ENCODE measurements at places on chromosomes 3 and 15. TPM values are rescaled to one million over a fixed set of nuclear protein-coding genes. Genes with fewer than 3 reads are reported as not detected.

DNA sequence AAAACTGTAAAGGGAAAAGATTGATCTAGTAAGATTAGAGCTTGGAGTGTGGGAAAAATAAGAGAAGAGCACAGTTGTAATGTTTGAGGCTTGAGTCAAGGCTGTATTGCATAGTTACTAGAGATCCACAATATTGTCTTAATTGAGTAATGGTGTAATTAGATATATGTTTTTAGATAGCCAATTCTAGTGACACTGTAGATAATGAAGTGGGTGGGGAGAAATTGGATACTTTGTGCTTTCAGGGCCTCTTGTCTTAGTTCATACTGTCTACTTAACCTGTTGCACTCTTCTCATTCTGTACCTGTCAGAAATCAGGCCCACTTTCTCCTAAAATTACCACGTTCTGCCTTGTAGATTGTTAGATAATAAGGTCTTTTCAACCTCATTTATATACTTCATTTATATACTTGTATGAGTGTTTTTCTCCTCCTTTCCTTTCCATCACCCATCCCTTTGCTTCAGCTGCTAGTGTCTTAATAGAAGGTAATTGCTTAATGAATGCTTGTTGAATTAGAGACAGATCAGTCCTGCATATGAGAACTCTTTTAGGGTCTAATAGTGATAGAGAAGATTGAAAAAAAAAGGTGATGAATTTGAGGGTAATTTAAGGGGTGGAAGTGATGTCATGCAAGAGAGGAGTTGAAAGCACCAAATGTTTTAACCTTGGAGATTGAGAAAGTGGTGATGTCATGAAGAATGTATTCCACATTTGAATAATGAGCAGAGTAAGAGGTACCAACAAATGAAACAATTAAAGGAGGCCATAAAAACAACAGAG lies 32.0 kb downstream of the PIK3CA start:
- H3K36me3 ChIP-seq, result no peaks in the 10 kb centered on the region
- no peaks in the 10 kb centered on the region for H3K27me3 ChIP-seq
- peak overlapping the region; percentile 35 for H3K27ac ChIP-seq
- no peak for DNase-seq

DNA sequence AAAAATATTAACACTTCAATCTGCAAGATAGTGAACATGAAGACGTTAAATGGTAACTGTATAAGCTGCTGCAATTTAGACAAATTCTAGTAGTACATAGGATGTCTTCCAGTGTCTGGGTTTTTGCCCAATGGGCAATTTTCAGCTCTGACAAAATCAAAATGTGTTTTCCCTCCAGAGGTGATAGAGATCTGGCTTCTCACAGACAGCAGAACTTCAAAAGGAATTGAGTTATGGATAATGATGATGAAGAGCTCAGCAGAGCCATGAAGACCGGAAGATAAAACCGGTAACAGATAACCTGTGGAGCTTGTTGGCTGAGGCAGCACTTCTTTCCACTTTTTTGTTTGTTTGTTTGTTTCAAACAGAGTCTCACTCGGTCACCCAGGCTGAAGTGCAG lies 89.4 kb upstream of the NTRK3 start:
- no peaks in the 10 kb centered on the region for H3K36me3 ChIP-seq
- H3K27ac ChIP-seq, result no peak overlapping the region
- DNase-seq, result no peak
- H3K4me3 ChIP-seq, result no peak overlapping the region

The CHST13 gene
- total RNA-seq, result 0.60 TPM

DNA sequence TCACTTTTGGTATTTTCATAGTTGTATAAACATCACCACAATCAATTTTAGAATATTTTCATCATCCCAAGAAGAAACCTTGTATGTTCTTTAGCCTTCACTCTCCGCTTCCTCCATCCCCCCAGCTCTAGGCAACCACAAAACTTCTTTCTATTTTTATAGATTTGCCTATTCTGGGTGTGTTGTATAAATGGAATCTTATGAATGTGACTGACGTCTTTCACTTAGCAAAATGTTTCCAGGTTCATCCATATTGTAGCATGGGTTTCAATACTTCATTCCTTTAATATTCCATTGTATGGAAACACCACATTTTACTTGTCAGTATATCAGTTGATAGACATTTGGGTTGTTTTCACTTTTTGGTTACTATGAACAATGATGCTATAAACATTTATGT lies 335.8 kb upstream of the GOLIM4 start:
- no peaks in the 10 kb centered on the region for H3K36me3 ChIP-seq
- no peak for DNase-seq
- H3K4me3 ChIP-seq, result no peak overlapping the region
- no peak overlapping the region for H3K27ac ChIP-seq

GRCh38 chr3:155232605-155233004 lies 60.9 kb downstream of the STRIT1 start:
- peaks cover 25% of the 10 kb centered on the region for H3K4me1 ChIP-seq
- H3K27me3 ChIP-seq, result no peaks in the 10 kb centered on the region
- H3K27ac ChIP-seq, result peak overlapping the region; percentile 88
- no peaks in the 10 kb centered on the region for H3K36me3 ChIP-seq
- no peak overlapping the region for H3K4me3 ChIP-seq
- peak; percentile 56 for DNase-seq

GRCh38 chr3:197482001-197482400 lies 73.8 kb downstream of the BDH1 start:
- DNase-seq, result no peak
- H3K27me3 ChIP-seq, result peaks cover 6% of the 10 kb centered on the region
- no peak overlapping the region for H3K4me3 ChIP-seq
- no peak overlapping the region for H3K27ac ChIP-seq

The BFSP2 gene
- total RNA-seq, result not detected

DNA sequence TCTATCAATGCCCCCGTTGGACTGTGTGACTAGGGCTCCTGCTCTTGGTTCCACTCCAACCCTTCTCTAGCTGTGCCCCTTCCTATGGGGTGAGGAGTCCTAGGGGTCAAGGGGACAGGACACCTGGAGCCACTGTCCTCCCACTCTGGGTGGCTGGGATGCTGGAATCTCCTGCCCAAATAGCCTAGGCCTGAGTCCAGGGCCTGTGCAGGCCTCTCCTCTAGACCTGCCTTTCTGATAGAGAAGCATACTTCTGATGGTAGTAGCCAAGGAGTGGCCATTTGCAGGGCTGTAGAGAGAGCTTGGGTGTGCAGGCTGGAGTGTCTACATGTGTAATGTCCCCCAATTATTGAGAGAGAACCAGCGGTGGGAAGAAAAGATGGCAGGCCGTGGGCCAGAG lies 54.2 kb downstream of the ITGA11 start:
- no peaks in the 10 kb centered on the region for H3K36me3 ChIP-seq
- no peaks in the 10 kb centered on the region for H3K27me3 ChIP-seq
- H3K4me1 ChIP-seq, result no peaks in the 10 kb centered on the region
- no peak overlapping the region for H3K4me3 ChIP-seq
- no peak overlapping the region for H3K27ac ChIP-seq
- DNase-seq, result no peak

The PRTG gene
- 1.5 TPM for total RNA-seq

The FAM107A gene
- total RNA-seq, result 127 TPM

GRCh38 chr15:75163150-75163564 lies 38.5 kb upstream of the C15orf39 start:
- H3K27ac ChIP-seq, result no peak overlapping the region
- H3K4me3 ChIP-seq, result no peak overlapping the region
- no peaks in the 10 kb centered on the region for H3K36me3 ChIP-seq
- H3K27me3 ChIP-seq, result no peaks in the 10 kb centered on the region

The PLSCR2 gene
- total RNA-seq, result not detected
